GM12892 (cell line): ENCODE measurements at places on chromosomes 2 and 18.
A peak's percentile ranks its signal among the peaks of the same experiment; 100 is the strongest.

DNA sequence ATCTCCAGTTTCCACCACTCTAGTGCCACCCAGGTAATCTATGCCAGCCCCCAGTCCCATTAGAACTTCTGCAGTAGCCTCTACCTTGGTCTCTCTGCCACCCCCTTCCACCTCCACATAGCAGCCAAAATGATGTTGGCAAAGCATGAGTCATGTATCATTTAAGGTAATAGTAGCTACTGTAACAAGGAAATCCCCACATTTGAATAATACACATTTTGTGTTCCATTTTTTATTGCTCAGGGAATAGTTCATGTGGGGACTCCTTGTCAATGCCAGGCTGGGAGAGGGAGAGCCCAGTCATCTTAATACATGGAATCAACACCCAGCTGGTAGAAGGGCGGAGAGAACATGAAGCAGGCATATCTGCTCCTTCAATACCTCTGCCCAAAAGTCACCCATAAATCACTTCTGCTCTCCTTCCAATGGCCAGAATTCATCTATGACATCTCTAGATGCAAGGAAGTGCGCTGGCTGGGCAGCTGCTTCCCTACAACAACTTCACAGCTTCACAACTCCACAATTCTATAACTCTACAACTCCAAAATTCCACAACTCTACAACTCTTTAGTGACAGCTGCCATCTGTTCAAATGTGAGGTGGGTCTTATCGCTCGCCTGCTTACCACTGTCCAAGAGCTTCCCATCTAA, 70.6 kb upstream of the GLS start:
- no peak for DNase-seq

GRCh38 chr2:73985308-73986084, 786 bp downstream of the TET3 start:
- DNase-seq: peak; percentile 54

GRCh38 chr2:16622399-16622968, 43.1 kb downstream of the CYRIA start:
- DNase-seq: no peak

GRCh38 chr18:9771261-9771976, 63.3 kb downstream of the RAB31 start:
- DNase-seq: peak; percentile 32
